Natural killer cell (primary cell): ENCODE measurements at places on chromosomes 16 and 17.

GRCh38 chr17:46726206-46726605 is 92.3 kb downstream of the WNT3 start:
- DNase-seq, result no peak

DNA sequence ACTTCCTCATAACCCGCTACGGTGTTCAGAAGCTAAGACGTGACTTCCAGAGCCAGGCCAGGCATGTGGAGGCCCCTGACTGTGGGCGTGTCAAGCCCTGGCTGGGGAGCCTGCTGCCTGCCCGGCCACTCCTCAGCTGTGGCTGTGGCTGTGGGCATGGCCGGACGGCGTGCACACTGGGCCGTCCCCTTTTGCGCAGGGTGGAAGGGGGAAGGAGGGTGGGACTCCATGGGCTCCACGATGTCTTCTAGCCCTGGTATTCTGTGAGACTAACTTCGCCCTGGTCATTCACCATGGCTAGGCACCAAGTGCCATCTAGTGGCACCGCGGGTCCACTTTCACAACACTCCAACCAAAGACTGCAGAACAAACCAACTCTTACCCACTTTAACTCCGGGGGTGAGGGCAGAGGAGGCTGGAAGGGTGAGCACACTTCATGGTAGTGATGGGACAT is 67.9 kb downstream of the N4BP1 start:
- peak; percentile 43 for DNase-seq

GRCh38 chr16:53666786-53667415 is 36.8 kb downstream of the RPGRIP1L start:
- DNase-seq, result no peak

- DNase-seq, result no peak
These were observed 2.5 kb upstream of the SRRM2 start for GRCh38 chr16:2749936-2750335.

- no peak for DNase-seq
These were observed 14.7 kb upstream of the XYLT2 start for GRCh38 chr17:50331085-50331791.

- no peak for DNase-seq
These were observed 296.6 kb downstream of the WWOX start for GRCh38 chr16:78396046-78396445.

- DNase-seq, result no peak
These were observed 14.8 kb upstream of the ADCY7 start for GRCh38 chr16:50251375-50252081.

- DNase-seq, result peak; percentile 79
These were observed 7.6 kb downstream of the MYO1C start for GRCh38 chr17:1484676-1485422.

GRCh38 chr17:1122533-1123392 is 57.0 kb downstream of the ABR start:
- peak; percentile 86 for DNase-seq

DNA sequence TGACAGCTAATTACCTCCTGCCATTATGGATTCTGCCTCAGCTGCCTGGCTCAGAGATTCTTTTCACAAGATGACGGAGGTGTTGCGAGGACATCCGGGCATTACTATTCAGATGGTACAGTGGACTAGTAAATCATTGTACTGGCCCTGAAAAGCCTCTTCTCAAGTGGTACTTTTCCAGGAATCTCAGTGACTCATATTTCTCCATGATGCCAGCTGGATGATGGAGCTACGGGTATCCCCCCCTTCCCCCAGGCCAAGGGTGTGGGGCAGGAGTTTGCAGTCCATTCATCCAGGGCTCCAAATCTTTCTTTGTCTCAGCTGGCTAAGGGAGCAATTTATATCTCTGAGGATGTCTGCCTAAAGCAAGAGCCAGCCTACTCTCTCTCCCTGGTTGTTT is 107.7 kb upstream of the GPR139 start:
- no peak for DNase-seq

GRCh38 chr17:82918508-82918907 is 78.7 kb upstream of the ZNF750 start:
- DNase-seq, result no peak

- no peak for DNase-seq
These were observed 3.4 kb upstream of the NUBP1 start for GRCh38 chr16:10740000-10740844.

DNA sequence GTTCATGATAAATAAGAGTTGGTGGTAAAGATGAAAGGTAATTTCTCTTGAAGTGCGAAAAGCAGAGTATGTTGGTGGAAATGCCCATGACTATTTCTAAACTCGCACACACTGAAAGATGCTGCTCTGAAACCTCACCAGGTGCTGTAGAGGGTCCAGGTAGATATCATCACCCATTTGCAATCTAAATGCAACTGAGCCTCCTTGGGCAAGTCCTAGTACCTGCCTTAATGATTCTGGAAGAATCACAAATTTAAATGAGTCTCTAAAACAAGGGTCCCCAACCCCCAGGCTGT is 5.9 kb upstream of the MMD start:
- DNase-seq, result no peak
